ENCODE measurements at places on chromosomes 16 and 17. TPM values are rescaled to one million over a fixed set of nuclear protein-coding genes. Genes with fewer than 3 reads are reported as not detected.

Gene CCL7
- not detected for total RNA-seq

Gene OR3A2
- total RNA-seq = not detected

Gene GPR139
- total RNA-seq = not detected

Gene GDPD1
- total RNA-seq = 1.3 TPM

Gene RNF157
- 5.4 TPM for total RNA-seq

Gene SEZ6
- total RNA-seq = not detected

Gene ST6GALNAC2
- total RNA-seq = 5.3 TPM

Gene KRTAP16-1
- total RNA-seq = not detected

Gene ZNF750
- total RNA-seq = 0.11 TPM

Gene SLC35G6
- not detected for total RNA-seq

GRCh38 chr17:71801301-71801700, 319.5 kb upstream of the SOX9 start:
- H3K27me3 ChIP-seq = no peaks in the 10 kb centered on the region
- no peaks in the 10 kb centered on the region for H3K4me1 ChIP-seq
- no peaks in the 10 kb centered on the region for H3K36me3 ChIP-seq
- no peak for DNase-seq
- H3K4me3 ChIP-seq = no peak overlapping the region
- no peak overlapping the region for H3K27ac ChIP-seq

GRCh38 chr16:30694926-30695693, 3.9 kb upstream of the SRCAP start:
- peaks cover 5% of the 10 kb centered on the region for H3K36me3 ChIP-seq
- peaks cover 18% of the 10 kb centered on the region for H3K4me1 ChIP-seq
- H3K27me3 ChIP-seq = no peaks in the 10 kb centered on the region

DNA sequence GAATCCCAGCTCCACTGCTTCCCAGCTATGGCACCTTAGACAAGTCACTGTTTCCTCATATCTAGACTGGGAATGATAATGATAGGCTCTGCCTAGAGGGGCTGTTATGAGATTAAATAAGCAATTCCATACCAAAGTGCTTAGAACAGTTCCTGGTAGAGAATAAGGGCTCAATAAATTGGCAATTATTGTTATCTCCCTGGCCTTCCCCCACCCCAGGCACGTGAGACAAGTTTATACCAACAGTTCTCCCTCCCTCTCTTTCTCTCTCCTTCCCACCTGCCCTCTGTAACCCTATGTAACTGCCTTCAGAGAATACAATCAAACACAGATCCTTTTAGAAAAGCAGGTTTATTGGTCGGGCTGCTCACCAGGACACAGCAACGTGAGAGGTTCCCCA, 13.9 kb upstream of the STAT3 start:
- H3K36me3 ChIP-seq = peaks cover 36% of the 10 kb centered on the region
- H3K4me1 ChIP-seq = peaks cover 53% of the 10 kb centered on the region
- peak overlapping the region; percentile 6 for H3K27ac ChIP-seq
- no peak overlapping the region for H3K4me3 ChIP-seq

GRCh38 chr17:57115377-57115776, 30.3 kb downstream of the AKAP1 start:
- no peak overlapping the region for H3K27ac ChIP-seq
- H3K27me3 ChIP-seq = no peaks in the 10 kb centered on the region
- H3K4me3 ChIP-seq = no peak overlapping the region

GRCh38 chr16:89352091-89352681, 134.7 kb downstream of the ZNF778 start:
- H3K4me3 ChIP-seq = no peak overlapping the region
- no peak for DNase-seq
- H3K36me3 ChIP-seq = no peaks in the 10 kb centered on the region
- H3K4me1 ChIP-seq = peaks cover 55% of the 10 kb centered on the region
- no peaks in the 10 kb centered on the region for H3K27me3 ChIP-seq
- H3K27ac ChIP-seq = no peak overlapping the region

GRCh38 chr17:81608082-81608481, 28.8 kb downstream of the NPLOC4 start:
- H3K27me3 ChIP-seq = no peaks in the 10 kb centered on the region
- peaks cover 97% of the 10 kb centered on the region for H3K36me3 ChIP-seq
- H3K27ac ChIP-seq = no peak overlapping the region
- H3K4me3 ChIP-seq = no peak overlapping the region

GRCh38 chr17:65941356-65941899, 250.5 kb downstream of the CEP112 start:
- no peak for DNase-seq
- no peaks in the 10 kb centered on the region for H3K4me1 ChIP-seq
- H3K36me3 ChIP-seq = no peaks in the 10 kb centered on the region
- no peak overlapping the region for H3K4me3 ChIP-seq
- H3K27me3 ChIP-seq = no peaks in the 10 kb centered on the region
- H3K27ac ChIP-seq = no peak overlapping the region

DNA sequence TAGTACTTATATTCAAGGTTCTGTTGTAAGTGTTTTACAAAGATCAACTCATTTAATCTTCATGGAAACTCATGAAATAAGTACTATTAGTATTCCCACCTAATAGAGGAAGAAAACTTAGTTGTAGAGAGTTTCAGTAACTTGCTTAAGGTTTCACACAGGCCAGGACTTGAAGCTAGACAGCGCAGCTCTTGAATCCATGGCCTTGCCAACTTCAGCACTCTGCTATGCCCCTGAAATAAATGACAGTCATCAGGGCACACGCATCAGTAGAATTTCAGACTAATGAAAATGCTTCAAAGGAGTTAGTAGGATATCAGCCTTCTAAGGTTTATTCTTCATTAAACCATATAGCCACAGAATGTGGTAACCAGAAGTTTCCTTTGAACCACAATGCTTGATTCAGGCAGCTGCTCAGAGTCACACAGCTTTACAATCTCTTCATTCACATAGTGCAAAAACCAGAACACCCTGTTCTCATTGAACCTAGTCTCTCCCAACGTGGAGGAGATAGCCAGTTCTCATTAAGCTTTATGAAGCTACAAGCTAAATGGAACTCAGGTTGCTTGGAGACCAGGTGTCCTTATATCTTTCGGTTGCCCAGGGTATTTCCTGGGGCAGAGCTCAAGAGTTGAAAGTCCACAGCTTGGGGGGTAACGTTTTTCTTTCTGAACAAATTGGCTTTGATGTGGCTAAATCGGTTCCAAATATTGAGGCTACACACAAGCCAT, 39.7 kb downstream of the KCNJ2 start:
- H3K27me3 ChIP-seq = no peaks in the 10 kb centered on the region
- H3K4me1 ChIP-seq = no peaks in the 10 kb centered on the region
- DNase-seq = no peak
- H3K36me3 ChIP-seq = no peaks in the 10 kb centered on the region
- no peak overlapping the region for H3K27ac ChIP-seq

DNA sequence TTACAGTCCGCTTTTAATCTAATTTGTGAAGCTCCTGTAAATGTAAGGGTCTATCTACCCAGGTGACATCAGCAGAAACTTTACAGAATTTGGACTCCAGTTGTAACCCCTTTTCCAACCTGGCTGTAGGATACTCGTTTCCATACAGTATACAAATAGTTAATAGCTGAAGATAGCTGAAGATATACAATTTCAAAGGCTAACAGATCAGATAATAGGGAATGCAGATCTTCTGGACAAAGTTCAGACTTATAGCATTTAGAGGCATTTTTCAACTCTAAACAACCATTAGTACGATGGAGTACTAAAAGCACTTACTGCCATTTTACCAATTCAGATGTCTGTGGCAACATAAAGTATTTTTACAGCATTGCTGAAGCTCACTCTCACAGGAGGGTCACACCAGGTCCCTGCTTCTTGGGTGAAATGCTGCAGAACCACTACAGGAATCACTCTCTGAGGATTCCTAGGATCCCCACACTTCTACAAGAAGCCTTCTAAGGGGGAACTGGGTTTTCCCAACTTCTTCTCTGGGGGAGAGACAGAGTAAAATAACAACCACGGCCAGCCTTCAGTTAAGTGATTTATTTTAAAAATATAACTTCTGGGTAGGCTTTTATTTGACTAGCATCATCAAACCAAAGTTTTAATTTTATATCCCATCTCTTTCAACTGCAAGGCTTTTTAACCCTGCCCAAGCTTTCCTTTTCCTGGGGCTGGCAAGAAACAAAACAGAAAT, 2.9 kb downstream of the VEZF1 start:
- no peaks in the 10 kb centered on the region for H3K27me3 ChIP-seq
- H3K4me1 ChIP-seq = peaks cover 13% of the 10 kb centered on the region
- peak overlapping the region; percentile 71 for H3K4me3 ChIP-seq
- H3K36me3 ChIP-seq = peaks cover 15% of the 10 kb centered on the region
- DNase-seq = no peak

DNA sequence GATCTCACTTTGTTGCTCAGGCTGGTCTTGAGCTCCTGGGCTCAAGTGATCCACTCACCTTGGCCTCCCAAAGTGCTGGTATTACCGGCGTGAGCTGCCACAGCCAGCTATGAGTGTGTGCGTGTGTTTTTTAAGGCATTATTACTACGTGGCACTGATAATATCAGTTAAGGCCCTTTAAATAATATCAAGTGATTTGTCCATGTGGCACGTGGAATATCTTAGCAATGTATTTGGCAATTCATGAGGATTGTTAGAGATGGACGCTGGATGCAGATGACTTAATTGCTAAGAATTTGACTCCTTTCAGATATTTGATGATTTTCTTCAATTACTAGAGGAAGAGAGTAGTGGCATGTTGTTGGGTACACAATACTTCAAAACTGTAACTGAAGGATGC, 25.5 kb upstream of the PMP22 start:
- H3K36me3 ChIP-seq = no peaks in the 10 kb centered on the region
- H3K4me3 ChIP-seq = no peak overlapping the region
- DNase-seq = no peak
- no peaks in the 10 kb centered on the region for H3K27me3 ChIP-seq
- H3K27ac ChIP-seq = peak overlapping the region; percentile 80
- H3K4me1 ChIP-seq = no peaks in the 10 kb centered on the region

- H3K4me1 ChIP-seq = peaks cover 9% of the 10 kb centered on the region
- H3K4me3 ChIP-seq = no peak overlapping the region
- DNase-seq = no peak
- peaks cover 64% of the 10 kb centered on the region for H3K36me3 ChIP-seq
Observed at GRCh38 chr17:4719684-4720221, 9.3 kb downstream of the ARRB2 start.

GRCh38 chr16:72162105-72162692, 9.8 kb downstream of the PMFBP1 start:
- H3K4me3 ChIP-seq = no peak overlapping the region
- DNase-seq = no peak
- no peaks in the 10 kb centered on the region for H3K4me1 ChIP-seq
- no peaks in the 10 kb centered on the region for H3K36me3 ChIP-seq

DNA sequence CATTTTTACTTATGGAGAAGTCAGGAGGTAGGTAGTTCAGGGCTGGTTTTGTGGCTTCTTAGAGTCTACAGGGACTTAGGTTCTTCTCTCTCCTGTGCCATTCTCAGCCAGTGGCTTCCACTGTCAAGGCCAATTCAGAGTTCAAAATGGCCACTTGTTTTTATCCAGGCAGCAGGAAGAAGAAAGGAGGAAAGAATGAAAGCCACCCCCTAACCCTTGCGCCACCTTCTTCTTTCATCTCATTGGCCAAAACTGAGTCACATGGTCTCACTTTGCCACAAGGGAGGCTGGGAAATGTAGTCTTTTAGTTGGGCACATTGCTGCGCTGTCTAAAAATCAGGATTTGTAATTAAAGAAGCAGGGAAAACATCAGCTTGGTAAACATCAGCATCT, 60.8 kb upstream of the MED9 start:
- H3K27ac ChIP-seq = peak overlapping the region; percentile 71
- no peaks in the 10 kb centered on the region for H3K27me3 ChIP-seq
- H3K4me1 ChIP-seq = peaks cover 2% of the 10 kb centered on the region
- no peak for DNase-seq
- H3K36me3 ChIP-seq = no peaks in the 10 kb centered on the region
- no peak overlapping the region for H3K4me3 ChIP-seq

DNA sequence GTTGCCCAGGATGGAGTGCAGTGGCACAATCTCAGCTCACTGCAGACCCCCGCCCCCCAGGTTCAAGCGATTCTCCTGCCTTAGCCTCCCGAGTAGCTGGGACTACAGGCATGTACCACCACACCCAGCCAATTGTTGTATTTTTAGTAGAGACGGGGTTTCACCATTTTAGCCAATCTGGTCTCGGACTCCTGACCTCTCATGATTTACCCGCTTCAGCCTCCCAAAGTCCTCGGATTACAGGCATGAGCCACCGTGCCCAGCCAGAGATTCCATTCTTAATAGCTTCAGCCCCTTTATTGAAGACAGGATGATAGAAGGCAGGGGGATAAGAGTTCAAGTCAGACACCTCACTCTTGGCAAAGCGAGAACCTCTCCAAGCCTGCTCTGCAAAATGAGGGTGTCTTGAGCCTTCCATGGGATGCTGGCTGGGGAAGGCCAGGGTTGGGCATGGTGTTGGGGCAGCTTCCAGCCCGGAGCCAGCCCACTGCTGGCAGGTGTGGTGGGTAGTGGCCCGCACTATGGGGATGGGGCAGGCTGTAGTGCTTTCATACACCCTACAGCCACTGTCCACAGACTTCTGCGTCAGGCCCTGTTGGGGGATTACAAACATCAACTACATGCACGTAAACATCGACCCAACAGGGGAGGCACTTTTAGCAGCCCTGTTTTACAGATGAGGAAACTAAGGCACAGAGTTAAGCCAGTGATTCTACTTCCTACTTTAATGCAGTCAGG, 3.5 kb downstream of the CARHSP1 start:
- no peak for DNase-seq
- H3K36me3 ChIP-seq = no peaks in the 10 kb centered on the region
- H3K27ac ChIP-seq = peak overlapping the region; percentile 96
- H3K4me3 ChIP-seq = no peak overlapping the region
- no peaks in the 10 kb centered on the region for H3K27me3 ChIP-seq

DNA sequence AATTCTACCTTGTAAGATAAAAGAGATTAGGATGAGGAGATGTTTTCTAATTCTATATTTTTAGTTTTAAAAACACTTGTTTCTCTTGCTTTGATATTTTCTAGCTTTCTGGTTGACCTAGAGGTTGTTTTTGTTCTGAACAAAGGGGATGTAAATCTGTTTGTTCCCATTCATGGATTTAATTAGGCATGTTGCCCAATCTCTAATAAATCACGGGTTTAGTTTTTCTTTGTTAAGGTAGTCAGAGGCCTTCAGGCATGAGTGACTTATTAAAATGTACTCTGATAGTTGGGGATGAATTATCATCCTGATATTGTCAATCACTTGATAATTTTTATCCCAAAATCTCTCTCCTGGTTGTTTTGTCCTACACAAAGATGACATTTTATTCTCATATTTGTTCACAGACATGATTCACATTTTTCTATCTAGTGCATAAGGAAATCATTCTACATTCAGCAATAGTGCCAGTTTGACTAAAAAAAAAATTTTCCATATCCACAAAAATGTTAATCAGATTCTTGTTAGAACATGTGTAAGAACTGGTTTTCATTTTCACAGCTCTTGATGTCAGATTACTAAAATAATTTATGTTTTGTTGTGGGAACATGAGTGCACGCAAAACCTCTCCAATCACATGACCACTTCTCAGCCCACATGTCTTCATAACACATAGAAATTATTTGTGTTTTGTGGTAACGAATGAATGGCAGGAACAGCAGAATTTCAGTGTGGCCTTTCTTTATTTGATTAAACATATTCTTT, 95.7 kb upstream of the AKTIP start:
- no peaks in the 10 kb centered on the region for H3K27me3 ChIP-seq
- no peaks in the 10 kb centered on the region for H3K36me3 ChIP-seq
- no peak overlapping the region for H3K27ac ChIP-seq
- H3K4me3 ChIP-seq = no peak overlapping the region

- no peaks in the 10 kb centered on the region for H3K36me3 ChIP-seq
- no peaks in the 10 kb centered on the region for H3K27me3 ChIP-seq
- DNase-seq = no peak
- no peak overlapping the region for H3K27ac ChIP-seq
- H3K4me3 ChIP-seq = no peak overlapping the region
Observed at GRCh38 chr17:75346906-75347305, 57.7 kb upstream of the SLC25A19 start.

Measured in heart right ventricle (tissue), 16 donors.